Right lobe of liver (tissue), 6 donors: ENCODE measurements at places on chromosomes 3 and 15. TPM values are rescaled to one million over a fixed set of nuclear protein-coding genes. Genes with fewer than 3 reads are reported as not detected.

The POPDC2 gene
- total RNA-seq, result 0.89 TPM

The THRB gene
- 14.5 TPM for total RNA-seq

GRCh38 chr15:74777769-74778598, 3.9 kb upstream of the CSK start:
- peaks cover 13% of the 10 kb centered on the region for H3K4me1 ChIP-seq
- peak overlapping the region; percentile 24 for H3K27ac ChIP-seq
- no peak for DNase-seq
- H3K27me3 ChIP-seq, result no peaks in the 10 kb centered on the region
- no peaks in the 10 kb centered on the region for H3K36me3 ChIP-seq
- H3K4me3 ChIP-seq, result no peak overlapping the region

DNA sequence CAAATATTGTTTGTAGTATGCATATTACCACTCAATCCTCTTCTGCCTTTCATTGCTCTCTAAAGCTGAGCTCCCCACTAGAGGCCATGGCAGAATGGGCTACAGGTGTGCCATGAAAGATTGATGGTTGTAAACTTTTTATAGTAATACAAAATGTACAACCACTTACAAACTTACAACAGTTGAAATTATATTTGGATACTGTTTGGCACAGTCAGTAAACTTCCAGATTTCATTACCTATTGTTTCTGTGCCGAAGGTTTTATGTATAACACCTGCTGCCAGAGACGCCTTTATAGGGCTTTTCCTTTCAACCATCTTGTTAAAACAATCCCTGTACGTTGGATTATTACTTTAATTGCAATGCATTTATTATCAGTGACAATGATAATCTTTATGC, 7.0 kb downstream of the ROPN1 start:
- H3K36me3 ChIP-seq, result no peaks in the 10 kb centered on the region
- peaks cover 3% of the 10 kb centered on the region for H3K4me1 ChIP-seq
- DNase-seq, result no peak
- no peak overlapping the region for H3K27ac ChIP-seq
- H3K27me3 ChIP-seq, result no peaks in the 10 kb centered on the region
